ENCODE measurements at places on chromosomes 3 and 15.

GRCh38 chr3:113695786-113696645, at the start of gene USF3:
Gene USF3 (minus strand): TSS chr3:113696642. CDS start chr3:113674878, 21,764 bp downstream.
- DNase-seq: peak; percentile 23

DNA sequence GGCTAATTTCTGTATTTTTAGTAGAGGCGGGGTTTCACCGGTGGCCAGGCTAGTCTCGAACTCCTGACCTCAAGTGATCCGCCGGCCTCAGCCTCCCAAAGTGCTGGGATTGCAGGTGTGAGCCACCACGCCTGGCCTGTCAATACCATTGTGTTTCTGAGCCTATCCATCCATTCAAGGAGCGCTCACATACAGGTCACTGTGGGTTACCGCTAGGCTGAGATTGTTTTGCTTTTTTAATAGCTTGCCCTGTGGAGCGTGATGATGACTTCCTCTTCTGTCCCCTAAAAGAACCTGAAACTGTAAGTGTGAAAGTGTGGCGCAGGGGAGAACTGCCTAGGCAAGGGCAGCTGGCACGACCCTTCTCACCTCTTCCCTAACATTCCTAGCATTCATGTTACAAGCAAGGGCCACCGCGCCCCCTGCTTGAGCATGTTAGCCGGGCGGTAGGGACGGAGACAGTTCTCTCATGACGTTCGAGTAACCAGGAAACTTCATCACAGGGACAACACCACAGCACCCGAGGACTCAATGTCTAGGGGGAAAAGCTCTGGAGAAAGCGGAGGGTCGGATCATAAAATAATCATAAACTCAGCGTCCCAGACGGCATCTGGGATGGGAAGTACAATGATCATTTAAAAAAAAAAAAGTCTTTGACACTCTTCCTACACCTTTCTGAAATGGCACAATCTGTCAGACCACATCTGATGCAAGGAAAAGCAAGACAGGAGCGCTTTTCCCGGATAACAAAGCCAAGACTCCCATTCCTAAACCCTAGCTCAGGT, 790 bp downstream of the LAMP3 start:
- DNase-seq: no peak

- DNase-seq: no peak
Measured at GRCh38 chr15:69074843-69075224, 60.3 kb downstream of the NOX5 start.

DNA sequence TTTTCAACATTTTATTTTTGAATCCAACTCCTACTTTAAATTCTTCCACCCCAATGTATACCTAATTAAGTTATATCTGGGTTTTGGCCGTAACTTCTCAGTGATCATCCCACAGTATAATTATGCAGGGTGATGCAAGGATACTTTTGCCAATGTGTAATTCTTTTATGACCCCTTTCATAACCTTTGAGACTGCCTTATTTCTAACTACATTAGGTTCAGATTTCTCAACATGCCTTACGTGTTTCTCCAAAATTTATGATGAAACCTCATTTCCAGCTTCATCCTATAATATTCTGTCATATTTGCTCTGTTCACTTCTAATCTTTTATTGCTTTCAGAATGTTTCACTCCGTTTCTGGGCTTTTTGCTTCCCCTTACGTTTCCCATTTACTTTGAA, 1229.6 kb upstream of the ALCAM start:
- DNase-seq: no peak

GRCh38 chr15:74234598-74234875, 1.6 kb upstream of the CCDC33 start:
- no peak for DNase-seq

DNA sequence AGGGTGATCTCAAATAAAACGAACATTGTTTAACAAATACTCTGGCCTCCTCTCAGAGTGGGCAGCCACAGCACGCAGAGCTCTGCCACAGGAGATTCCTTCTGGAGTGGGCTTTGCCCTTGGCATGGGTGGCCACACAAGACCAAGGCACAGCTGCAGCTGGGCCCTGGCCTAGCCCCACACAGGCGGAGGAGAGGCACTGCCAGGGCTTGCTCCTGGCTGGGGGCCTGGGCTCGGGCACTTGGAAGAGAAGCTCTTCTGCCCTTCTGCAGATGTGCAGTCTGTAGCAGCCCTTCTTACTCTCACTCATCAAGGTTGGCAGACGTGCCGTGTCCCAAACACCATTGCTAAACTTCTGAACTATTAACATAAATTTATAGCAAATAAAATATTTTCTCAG, 67.2 kb downstream of the CRTC3 start:
- no peak for DNase-seq

GRCh38 chr3:12321015-12321414, 32.1 kb downstream of the PPARG start:
- DNase-seq: no peak

DNA sequence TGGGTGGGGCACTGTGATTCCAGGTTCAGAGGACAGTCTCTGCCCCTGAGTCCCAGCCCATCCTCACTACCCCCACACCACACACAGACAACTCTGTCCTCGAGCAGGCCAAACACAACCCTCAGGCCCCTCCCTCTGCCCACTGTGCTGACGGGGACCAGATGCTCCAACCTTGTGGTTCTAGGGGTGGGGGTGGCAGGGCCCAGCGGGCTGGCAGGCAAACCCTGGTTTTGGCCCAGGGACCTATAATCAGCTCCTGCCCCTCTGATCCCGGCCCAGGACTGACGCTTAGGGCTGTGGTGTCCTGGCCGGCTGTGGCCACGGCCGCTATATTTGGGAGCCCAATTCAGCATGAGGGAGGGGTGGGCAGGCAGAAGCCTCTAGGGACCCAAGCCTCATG, 5.0 kb upstream of the MYL3 start:
- no peak for DNase-seq

DNA sequence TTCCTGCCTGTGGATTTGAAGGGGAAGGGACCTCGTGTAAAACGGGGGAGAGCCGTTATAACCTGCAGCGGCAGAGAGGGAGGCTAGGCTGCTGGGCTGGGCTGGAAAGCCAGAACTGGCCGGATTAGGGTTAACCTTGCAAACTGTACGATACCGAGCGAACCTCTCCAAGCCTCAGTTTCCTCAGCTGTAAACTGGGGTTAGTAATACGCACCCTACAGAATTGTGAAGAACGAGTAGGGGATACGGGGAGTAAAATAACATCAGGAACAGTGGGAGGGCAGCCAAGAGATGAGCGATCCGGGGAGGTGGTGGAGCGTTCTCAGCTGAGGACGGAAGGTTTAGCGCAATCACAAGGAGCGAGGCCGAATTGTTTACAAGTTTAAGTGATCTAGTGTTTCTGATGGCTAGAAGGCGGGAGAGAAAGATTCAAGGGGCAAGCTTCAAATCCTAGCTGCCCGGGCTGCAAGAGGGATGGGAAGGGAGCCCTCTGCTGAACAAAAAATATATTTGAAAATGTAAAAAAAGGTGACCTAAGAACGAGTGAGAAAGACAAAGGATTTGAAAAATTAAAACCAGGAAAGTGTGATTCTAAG, 768 bp upstream of the SEMA5B start:
- no peak for DNase-seq

DNA sequence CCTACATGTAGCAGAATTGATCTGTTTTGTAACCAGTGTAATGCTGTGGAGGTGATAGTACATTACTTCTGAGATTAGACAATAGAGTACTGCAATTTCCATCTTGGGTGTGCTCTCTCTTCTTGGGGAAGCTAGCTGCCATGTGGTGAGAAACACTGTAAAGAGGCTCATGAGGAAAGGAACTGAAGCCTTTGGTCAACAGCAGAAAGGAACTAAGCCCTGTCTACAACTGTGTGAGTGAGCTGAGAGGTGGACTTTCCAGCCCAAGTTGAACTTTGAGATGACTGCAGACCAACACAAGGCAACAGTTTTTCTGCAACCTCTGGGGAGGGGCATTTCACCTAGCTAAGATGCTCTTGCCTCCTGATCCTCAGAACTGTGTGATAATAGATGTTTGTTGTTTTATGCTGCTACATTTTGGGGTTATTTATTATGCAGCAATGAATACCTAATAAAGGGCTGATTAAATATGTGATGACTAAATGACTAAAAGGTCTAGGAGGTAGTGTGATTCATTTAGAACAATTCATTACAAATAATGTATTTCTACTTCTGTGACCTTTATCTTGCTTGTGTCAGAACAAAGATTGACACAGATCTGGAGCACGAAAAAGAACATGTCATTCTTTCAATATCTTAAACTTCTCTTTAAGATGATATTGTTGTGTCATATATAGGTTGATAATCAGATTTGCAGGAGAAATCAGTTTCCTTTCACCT, 121.6 kb upstream of the THRB start:
- DNase-seq: no peak

GRCh38 chr3:185270262-185270955, 16.6 kb upstream of the EHHADH start:
- DNase-seq: no peak

GRCh38 chr15:83653639-83654378, at the start of gene ADAMTSL3:
Gene ADAMTSL3 (plus strand): TSS chr15:83654123. CDS start chr15:83655762, 1,639 bp downstream.
- no peak for DNase-seq

GRCh38 chr3:180611006-180611405, 9.0 kb downstream of the TTC14 start:
- no peak for DNase-seq

DNA sequence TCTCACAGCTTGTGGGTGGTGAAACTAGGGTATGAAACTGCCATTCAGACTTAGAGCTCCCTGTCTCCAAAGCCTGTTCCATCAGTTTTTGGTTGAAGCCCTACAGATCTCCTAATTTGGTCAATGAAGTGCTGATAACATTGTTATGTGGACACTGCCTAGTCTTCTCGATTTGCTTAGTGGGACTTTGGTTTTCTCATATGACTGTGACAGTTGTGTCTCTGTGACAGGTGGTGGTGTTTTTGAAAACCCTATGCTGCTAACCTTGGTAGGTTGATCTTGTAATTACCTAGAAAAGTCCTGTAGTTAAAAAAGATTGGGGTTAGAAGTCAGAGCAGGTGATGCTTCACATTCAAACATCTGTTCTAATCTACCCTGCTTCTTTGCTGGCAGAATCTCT, 9.2 kb downstream of the PPM1L start:
- DNase-seq: no peak

- DNase-seq: no peak
Measured at GRCh38 chr15:74907163-74907870, 666 bp upstream of the FAM219B start.

DNA sequence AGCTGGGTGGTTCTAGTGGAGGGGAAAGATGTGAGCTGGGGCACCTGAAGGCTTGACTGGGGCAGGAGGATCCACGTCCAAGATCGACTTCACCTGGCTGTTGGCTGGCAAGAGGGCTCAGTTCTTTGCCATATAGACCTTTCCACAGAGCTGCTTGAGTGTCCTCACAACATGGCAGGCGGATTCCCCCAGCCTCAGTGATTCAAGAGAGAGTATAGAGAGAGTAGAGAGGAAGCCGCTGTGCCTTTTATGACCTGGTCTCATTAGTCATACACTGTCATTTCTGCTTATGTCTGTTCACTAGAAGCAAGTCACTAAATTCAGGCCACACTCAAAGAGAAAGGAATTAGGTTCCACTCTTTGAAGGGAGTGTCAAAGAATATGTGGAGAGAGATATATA, 101.6 kb downstream of the APBA2 start:
- DNase-seq: no peak

- DNase-seq: no peak
Measured at GRCh38 chr3:49025793-49026520, 3.2 kb downstream of the IMPDH2 start.

DNA sequence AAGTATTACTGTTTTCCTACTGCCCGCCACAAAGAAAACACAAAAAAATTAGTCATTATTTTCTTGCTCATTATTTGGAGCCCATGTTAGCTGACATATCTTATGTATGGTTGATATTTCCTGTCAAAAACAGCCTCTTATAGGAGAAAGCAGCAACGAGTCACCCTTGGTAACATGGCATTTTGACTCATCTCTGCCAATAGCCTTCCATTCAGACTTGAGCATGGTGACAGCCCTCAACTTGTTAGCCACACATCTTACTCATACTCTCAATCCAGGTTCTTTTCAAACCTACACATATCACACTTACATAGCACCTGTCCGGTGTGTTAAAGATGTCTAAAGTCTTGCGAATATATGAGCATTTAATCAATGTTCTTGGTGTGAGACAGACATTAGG, 109.4 kb upstream of the SAMMSON start:
- no peak for DNase-seq

GRCh38 chr3:150232992-150233451, 175.1 kb upstream of the TSC22D2 start:
- no peak for DNase-seq

GRCh38 chr3:191329654-191330529, at the start of gene UTS2B:
Gene UTS2B (minus strand): TSS chr3:191330526. CDS start chr3:191282189, 48,337 bp downstream.
- no peak for DNase-seq

- no peak for DNase-seq
Measured at GRCh38 chr3:10196389-10197052, 31.8 kb downstream of the IRAK2 start.

GRCh38 chr3:174331095-174331800, 527.9 kb upstream of the NAALADL2 start:
- no peak for DNase-seq

DNA sequence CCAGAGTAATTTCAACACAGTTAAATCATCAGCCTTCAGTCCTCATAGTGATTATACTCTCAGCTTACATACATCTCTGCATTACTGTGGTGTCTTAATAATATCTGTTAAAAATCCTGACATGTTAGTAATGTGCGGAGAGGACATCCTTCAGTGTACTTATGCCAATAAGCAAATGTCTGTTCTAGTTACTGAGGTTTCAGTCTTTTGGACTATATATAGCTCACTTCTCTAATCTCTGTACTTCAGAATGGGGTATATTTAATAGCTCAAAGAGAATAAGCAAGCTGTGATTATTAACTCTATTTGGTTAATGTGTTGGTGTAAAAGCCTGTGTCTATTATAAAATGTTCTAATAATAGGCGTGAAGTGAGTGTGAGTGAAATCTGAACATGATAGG, 28.9 kb upstream of the OSTN start:
- DNase-seq: no peak

GRCh38 chr15:74955796-74956647, 550 bp downstream of the RPP25 start:
- DNase-seq: no peak

DNA sequence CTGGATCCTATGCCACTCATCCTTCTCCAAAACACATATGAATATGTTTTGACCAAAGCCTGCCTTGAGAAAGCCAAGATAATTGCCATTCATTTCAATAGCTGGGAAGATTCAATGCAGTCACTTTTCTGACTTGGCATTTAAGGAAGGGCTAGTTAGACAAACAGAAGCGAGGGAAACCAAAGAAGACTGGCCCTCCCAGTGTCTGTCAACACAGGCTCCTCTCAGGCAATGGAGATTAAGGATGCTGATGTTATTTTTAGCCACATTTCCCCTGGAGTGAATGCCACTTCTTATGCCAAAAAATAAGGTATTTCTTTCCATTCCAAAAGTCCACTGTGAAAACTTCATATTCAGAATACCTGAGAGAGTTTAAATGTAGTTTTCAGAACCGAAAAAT, 101.7 kb downstream of the P3H2 start:
- no peak for DNase-seq
